ENCODE measurements at places on chromosomes 5 and 9.

DNA sequence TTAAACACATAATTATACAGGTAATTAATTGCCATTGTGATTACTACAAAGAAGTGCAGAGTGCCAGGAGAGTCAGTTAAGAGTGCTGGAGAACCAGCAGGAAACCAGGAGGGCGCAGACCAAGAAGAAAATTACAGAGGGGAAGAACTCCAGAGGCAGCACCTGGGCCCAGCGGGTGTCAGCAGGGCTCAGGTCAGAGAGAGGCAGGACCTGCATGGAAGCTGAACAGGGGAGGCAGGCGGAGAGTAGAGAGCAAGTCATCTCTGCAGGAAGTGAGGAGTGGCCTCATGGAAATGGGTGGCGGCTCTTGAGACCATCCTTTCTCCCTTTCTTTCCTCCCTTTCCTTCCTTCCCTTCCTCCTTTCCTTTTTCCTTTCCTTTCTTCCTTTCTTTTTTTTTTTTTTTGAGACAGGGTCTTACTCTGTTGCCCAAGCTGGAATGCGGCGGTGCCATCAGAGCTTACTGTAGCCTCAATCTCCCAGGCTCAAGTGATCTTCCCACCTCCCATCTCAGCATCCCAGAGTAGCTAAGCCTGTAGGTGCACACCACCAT lies 4.0 kb upstream of the ZBTB34 start:
- DNase-seq, result no peak

DNA sequence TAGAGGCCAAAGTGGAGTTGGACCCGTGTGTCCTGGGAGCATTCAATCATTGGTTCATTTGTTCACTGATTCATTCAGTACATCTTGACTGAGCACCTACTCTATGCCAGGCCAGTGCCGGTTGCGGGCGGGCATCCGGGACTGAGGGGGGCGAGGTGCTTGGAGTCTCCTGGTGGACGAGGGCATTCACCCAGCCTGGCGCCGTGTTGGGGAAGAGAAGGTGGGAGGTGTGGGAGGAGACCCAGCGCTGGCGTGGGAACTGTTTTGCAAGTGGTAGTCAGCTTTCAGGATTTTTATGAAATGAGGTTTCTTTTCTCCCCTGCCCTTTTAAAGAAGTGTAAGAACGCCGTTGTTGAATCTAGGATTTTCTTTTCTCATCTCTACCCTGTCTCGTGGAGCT lies 37.2 kb downstream of the NCS1 start:
- DNase-seq, result no peak

- DNase-seq, result no peak
Observed at GRCh38 chr5:159913048-159913447, 3.2 kb upstream of the ADRA1B start.

DNA sequence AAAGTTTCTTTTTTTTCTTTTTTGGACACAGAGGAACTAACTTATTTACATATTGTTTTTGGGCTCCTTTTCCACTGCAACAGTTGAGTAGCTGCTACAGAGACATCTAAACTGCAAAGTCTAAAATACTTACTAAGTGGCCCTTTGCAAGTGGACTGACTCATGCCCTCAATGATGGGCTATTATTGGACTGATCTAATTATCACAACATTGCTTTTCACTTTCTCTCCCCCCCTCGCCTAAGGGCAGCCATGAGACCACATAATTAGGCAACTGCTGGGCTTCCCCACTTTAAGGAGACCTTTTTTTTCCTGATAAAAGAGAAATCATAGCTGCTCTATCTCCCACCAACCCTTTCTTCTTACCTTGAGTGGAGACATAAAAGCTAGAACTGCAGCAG lies 47.0 kb downstream of the PLK2 start:
- DNase-seq, result no peak

DNA sequence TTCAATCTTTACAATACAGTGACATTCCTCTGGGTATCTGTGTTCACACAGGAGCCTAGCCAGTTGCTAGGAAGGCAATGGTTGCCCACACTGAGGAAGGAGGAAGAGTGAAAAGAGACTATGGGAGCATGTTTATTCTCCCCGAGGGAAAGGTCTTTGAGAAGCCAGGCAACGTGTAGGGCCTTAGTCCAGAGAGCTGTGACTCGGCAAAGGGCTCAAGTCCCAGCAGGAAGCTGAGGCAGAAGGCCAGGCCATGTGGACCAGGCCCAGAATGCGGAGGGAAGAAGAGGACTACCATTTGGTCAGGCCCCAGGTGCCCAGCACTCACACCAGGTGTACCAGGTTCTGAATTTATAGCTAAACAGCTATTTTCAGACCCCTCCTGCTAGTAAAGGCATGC lies 136.6 kb upstream of the DMAC1 start:
- no peak for DNase-seq

DNA sequence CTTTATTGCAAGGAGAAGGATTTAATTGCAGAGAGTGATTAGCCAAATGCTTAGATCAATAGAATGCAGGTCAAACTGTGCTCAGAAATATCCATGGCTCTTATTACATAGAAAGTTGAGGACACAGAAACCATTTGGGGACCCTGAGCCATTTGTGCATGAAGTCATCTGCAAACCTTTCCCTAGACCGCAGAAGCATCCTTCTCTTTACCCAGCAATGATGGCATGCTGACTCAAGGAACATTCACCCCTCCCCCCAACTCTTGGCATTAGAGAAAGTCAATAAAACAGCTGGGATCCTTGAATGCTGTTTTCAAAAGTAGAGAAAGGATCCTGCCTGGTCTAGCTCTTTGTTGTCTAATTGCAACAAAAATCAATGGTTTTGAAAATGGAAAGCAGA lies 73.5 kb downstream of the PPP2R2B start:
- no peak for DNase-seq

DNA sequence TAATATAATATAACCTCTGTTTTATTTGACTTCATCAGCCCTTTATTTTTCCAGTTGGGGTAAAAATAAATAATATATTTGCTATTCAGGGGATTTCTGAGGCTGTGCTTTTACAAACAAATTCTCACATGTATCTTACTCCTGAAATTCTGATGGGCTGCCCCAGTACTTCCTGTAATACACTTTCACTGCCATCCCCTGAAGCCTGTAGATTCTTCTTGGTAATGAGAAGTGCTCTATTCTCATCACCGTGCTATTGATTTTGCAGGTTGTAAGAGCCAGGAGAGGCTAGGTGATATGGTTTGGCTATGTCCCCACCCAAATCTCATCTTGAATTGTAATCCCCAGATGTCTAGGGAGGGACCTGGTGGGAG lies 91.9 kb upstream of the CEP78 start:
- DNase-seq, result no peak

DNA sequence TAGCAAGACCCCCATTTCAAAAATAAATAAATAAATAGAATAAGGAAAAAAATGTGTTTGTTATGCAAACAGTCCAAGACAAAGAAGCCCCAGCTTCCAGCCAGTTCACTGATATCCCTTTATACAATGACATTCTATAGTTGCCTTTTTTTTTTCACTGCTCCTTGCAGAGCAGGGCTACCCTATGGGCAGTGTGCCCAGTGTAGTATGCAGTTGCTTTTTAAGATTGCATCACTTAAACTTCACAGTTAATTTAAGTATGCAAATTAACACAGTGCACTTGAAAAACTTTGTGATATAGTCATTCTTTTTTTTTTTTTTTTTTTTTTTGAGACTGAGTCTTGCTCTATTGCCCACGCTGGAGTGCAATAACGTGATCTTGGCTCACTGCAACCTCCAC lies 40.8 kb upstream of the ARRDC3 start:
- DNase-seq, result no peak

DNA sequence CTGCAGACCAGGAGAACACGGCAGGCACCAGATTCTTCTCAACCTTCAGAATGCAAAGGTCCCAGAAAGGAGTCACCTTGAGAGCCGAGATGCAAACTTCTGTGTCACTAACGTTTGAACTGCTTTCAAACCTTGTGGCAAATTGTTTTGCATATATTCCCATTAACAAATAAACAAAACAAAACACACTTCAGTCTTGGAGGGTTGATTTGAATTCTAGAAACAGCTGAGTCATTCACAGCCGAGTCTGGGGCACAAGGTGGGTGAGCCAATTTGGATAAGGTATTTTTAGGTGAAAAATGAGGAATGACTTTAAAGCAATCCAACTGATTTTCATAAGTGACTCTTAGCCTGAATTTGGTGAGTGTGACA lies 38.8 kb upstream of the ANKRD33B start:
- no peak for DNase-seq

GRCh38 chr5:14588758-14589543 lies 7.4 kb downstream of the OTULINL start:
- DNase-seq, result no peak

DNA sequence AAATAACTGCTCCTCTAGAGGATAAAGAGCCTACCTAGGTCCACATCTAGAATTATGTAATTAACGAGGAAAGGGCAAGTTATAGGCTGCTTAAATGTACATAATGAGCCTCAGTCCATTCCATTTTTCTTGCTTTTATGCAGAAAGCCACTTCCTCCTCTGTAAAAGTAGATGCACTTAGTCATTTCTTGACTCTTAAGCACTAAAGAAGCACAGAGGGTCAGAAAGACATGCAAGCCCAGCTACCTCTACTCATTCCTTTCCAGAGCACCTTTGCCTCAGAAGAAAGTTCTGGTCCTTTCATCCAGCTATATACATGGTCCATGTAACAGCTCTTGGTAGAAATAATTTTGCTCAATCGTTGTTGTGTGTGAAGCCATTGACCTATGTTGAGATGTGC lies 308.0 kb upstream of the NREP start:
- no peak for DNase-seq

- peak; percentile 81 for DNase-seq
Observed at GRCh38 chr5:35926389-35927051, 11.9 kb downstream of the CAPSL start.

- DNase-seq, result no peak
Observed at GRCh38 chr9:97445119-97445701, 33.3 kb downstream of the TDRD7 start.

DNA sequence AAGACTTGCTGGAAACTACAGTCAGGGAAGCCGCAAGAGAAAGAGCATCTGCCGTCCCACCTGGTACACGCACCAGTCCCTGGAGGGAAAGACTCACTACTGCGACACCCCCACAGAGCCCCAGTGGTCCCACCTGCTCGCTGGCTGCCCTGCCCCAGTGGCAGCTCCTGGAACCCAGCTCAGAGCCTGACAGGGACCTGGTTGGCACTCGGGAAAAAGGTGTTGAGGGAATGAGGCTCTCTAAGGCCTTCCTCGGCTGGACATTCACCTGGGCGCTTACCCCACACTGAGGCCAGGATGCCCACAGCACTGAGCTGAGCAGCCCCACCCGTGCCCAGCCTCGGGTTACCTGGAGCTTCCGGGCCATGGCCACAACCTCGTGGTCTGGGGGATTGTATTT lies 19.7 kb downstream of the BRD3OS start:
- no peak for DNase-seq

DNA sequence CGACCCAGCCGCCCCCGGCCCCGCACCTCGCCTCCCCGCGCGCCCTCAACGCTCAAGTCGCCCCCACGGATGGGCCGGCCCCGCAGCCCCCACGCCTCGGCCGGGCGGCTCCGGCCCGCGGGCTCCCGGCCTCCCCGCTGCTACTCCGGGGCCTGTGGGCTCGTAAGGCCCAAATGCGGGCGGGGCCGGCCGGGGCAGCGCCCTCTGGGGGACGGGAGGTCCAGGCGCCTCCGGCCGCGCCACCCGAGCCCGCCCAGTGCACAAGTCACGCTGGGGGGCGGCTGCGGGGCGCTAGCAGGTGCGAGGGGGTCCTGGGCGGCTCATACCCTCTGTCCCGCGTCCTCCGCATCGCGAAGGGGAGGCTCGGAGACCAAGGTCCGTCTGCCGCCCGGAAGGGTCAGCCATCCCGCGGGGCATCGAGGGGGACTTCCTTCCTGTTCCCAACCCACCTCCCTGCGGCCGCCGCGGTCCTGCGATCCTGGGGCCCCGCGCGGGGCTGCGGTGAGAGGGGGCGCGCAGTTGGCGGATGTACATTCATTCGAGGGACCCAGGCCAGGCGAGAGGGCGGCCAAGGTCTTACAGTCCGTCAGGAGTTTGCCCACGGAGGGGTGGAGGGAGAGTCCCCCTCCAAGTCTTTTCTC lies at the start of gene CIZ1:
TSS of gene CIZ1 (minus strand) at position 167 of the 641 bp plus-strand sequence. CDS start 715 bp downstream, outside the sequence.
- DNase-seq, result peak; percentile 84

DNA sequence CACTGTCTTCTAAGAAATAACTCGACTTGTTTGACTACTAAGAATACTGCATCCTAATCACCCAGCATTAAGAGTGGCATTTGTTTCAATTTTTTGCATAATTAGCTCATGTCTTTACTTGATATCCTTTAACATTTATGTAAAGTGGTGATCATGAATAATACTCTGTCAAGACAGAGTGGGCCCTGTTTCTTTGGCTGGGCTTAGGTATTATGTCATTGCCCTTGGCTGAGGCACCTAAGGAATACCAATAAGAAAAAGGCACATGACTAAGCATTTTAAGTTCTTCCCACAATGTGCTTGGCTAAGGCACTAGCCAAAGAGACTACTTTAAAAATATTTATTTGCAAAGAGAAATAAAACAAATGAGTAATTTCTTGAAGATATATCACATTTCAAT lies 308.1 kb downstream of the CTNND2 start:
- DNase-seq, result no peak

DNA sequence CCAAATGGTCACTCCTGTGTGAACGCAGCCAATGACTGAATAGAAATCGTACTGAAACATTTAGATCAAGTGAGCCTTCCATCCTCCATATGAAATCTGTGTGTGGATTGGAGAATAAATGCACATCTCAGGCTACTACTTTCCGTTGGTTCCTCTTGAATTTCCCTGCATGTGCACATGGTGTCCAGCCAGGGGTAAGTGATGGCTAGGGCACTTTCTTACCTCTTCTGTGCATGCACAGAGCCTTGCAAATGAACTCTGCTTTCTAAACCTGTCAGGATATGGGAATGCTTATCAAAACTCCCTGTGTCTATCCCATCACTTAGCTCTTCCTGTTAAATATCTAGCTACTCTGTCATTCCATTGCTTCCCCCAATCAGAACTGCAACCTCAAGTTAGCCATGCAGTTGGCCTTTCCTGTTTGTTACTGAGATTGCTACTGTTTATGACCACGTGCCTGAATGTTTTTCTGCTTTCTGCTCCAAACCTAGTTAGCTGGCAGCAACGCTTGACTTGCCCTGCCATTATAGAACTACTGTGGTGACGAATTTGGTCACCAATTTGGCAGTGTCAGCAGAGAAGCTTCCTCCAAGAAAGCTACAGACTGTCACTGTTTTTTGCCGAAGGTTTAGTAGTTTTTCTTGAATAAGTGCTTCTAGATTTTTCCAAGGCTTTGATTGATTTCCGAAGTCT lies 661.6 kb downstream of the LRRC70 start:
- no peak for DNase-seq

DNA sequence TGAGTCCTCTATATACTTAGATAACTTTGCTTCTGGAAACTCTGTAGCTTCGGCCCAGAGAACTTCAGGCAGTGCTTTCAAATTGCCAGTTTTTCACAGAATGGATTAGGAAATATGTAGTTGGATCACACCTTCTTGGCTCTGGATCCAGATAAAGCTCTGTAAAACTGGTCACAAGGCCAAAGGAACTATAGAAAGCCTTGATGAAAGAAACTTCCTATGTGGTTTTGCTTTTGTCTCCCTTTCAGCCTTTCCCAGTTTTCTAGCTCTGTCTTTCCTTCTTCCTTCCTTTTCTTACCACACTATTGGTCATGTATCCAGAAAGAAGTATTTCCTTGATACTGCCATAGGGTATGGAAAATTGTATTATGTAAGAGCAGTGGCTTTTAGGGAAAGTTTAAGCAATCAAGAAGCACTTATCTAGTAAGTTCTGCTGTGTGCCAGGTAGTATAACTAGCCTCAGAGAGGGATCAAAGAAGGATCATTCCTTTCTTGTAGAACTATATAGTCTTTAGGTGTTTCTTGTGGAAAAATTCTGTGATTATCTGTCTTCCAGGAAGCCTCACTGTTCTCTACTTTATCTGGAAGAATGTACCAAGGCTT lies 6.3 kb downstream of the GPR21 start:
- DNase-seq, result no peak

- no peak for DNase-seq
Observed at GRCh38 chr9:130557077-130557468, 22.3 kb upstream of the FUBP3 start.
